Activated CD8-positive, alpha-beta T cell treated with anti-CD3 and anti-CD28 coated beads, Interleukin-2, amount 10 ng/mL, durations not matched to agents 7 days and 5 days (primary cell): ENCODE measurements at places on chromosomes 16 and 17.

GRCh38 chr17:33777674-33778073 lies 477.4 kb upstream of the CCL2 start:
- H3K27me3 ChIP-seq = peaks cover under 1% of the 10 kb centered on the region
- no peak overlapping the region for H3K4me3 ChIP-seq
- H3K36me3 ChIP-seq = no peaks in the 10 kb centered on the region

DNA sequence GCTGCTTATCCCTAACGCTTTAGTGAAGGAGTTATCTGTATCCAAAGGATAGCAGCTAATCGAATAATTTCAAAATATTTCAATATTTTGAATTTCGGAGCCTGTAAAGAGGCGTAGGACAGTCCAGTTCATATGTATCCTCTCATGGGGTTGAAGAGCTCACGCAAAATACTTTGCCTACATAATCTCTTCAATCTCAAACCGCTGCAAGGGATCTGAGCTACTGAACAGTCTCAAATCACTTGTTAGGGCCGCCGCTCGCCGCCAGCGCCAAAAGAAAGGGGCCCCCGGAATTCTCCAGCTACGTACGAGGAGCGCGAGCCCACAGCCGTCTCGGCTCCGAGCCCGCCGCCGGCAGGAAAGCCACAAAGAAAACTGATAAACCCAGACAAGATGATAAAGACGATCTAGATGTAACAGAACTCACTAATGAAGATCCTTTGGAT lies 601 bp upstream of the RFWD3 start:
- peak; percentile 56 for DNase-seq
- peak overlapping the region; percentile 97 for H3K27ac ChIP-seq
- H3K36me3 ChIP-seq = peaks cover 51% of the 10 kb centered on the region
- no peaks in the 10 kb centered on the region for H3K27me3 ChIP-seq
- H3K4me3 ChIP-seq = peak overlapping the region; percentile 93

GRCh38 chr17:30021708-30022317 lies 80.4 kb downstream of the EFCAB5 start:
- H3K27me3 ChIP-seq = peaks cover 12% of the 10 kb centered on the region
- H3K36me3 ChIP-seq = no peaks in the 10 kb centered on the region
- H3K4me3 ChIP-seq = no peak overlapping the region
- no peak overlapping the region for H3K27ac ChIP-seq

DNA sequence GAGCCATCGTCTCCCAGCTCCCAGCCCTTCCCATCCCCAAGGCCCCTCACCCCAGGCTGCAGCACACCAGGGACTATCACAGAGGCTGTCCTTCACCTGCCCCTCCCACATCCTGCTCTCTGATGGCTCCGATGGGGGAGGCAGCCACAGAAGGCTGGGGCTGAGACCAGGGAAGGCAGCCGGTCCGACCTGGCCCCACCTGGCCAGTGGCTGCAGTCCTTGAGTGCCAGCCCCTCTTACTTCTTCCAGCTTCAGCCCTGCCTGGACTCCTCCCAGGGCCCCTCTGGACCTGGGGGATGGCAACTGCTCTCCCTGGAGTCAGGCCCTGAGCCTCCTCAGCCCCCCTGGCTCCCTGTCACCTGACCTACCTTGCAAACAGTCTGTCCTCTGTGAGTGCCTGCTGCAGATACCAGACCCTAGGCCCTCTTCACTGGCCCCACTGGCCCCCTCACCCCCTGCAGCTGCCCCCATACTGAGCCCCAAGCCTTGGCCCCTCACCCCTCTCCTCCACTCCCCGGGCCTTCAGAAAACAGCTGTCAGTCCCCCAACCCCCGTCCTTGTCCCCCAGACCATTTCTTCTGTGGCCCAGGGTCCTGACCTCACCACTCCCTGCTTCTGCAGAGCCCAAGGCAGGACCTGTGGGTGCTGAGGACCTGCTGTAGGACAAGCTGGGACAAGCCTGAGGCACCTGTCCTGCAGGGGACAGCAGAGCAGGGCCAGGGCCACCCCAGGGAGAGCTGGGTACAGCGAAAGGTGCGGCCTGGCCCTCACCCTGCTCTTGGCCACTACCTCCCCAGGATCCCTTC lies 12.6 kb upstream of the SRRM2 start:
- no peak overlapping the region for H3K4me3 ChIP-seq
- H3K27ac ChIP-seq = no peak overlapping the region
- no peak for DNase-seq
- H3K27me3 ChIP-seq = peaks cover 3% of the 10 kb centered on the region

GRCh38 chr17:75604034-75604695 lies 16.6 kb downstream of the MYO15B start:
- DNase-seq = no peak
- H3K4me1 ChIP-seq = peaks cover 7% of the 10 kb centered on the region
- H3K27ac ChIP-seq = no peak overlapping the region
- no peaks in the 10 kb centered on the region for H3K36me3 ChIP-seq
- H3K27me3 ChIP-seq = no peaks in the 10 kb centered on the region
